ENCODE measurements at places on chromosomes 2 and 18. TPM values are rescaled to one million over a fixed set of nuclear protein-coding genes. Genes with fewer than 3 reads are reported as not detected.

DNA sequence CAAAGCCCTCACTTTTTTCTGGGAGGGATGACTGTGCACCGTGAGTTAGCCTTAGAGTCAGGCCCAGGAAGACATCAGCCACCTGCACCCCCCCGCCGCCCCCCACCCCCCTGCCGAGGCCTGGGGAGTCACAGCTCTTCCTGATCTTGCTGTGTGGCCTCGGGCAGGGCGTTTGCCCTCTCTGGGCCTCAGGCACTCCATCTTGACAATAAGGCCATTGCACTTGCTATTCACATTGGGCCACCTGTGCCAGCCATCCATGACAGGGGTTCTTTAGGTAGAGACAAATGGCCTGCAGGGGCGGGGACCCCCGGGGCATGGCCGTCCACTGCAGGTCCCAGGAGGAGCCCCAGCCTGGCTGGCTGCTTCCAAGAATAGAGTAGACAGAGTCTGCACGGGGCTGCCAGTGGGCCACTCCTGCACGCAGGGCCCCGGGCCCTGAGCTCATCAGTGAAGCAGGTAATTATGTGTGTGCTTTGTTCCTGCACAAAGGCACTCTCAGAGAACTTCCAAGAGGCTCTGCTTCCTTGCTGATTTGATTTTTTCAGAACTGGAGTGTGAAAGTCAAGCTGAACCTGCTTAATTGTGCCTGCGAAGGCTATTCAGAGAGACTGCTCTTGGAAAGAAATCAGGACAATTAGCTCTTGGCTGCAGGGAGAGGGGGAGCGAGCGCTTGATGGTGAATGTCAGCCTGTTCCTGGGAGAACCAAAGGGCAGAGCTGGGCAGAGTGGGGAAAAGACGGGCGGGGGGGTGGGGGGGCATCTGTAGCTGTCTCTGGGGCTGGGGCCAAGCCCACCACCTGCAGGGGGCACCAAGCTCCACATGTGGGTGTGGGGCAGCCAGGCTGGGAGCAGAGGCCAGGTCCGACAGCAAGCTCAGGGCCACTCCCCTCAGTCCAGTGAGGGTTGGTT, 40.3 kb downstream of the RRM2 start:
- no peak for DNase-seq

Gene CAPN13
- total RNA-seq: not detected

GRCh38 chr2:8168876-8169424, 512.9 kb upstream of the ID2 start:
- no peak for DNase-seq

Gene AOX1
- 4.1 TPM for total RNA-seq

DNA sequence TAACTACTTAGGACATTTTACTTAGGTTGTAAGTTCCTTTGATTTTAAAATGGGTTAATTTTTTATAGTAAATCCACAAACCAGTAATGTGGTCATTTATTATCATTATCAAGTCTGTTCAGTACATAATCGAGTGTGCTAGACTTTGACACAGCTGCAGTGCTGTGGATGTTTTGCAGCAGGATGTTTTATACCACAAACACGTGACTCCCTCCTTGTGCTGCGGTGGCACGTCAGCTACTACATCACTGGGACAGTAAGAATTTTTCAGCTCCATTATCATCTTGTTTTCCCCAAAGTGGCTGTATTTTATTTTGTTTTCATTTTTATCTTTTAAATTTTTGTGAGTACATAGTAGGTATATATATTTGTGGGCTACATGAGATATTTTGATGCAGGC, 70.0 kb downstream of the ATP9B start:
- DNase-seq: no peak

Gene HSBP1L1
- 13.8 TPM for total RNA-seq

- no peak for DNase-seq
Measured at GRCh38 chr2:216312441-216312840, 59.8 kb downstream of the MARCHF4 start.

Gene IL36RN
- total RNA-seq: not detected

- no peak for DNase-seq
Measured at GRCh38 chr2:156562124-156562523, 125.9 kb downstream of the GPD2 start.

DNA sequence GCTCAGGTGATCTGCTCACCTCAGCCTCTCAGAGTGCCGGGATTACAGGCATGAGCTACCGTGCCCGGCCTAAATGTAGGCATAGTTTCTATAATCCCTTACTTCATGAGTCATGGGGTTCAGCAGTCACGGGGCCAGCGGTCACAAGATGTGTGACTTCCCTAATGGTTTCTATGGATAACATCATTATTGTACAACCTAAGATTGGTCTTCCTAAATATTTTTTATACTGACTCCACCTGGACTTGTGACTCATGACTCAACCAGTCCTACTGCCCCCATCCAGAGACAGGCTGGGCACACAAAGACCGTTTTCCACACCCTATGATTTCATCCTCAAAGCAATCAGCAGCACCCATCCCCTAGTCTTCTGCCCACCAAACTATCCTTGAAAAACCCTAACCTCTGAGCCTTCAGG, 15.9 kb downstream of the FAM210A start:
- DNase-seq: no peak

- DNase-seq: no peak
Measured at GRCh38 chr2:30591186-30591585, 144.1 kb downstream of the LCLAT1 start.

GRCh38 chr18:45726603-45727002, 2.6 kb downstream of the SLC14A1 start:
- no peak for DNase-seq

DNA sequence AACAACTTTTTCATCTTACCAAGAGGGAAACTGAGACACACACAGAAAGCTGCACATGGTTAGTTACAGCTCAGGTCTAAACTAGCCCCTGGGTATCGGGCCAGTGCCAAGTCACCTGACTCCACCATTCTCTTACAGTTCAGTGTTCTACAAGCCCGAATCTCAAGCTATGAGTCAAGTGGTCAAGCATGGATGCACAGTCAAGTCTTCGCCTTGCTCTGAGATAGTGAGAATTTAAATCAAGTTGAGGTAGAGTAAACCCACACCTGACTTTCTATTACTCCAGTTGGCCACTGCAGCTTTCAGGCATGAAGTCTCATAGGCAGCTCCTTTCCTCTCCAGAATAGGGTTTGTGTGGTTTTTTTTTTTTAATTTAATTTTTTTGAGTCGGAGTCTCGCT, 34.5 kb upstream of the ARL5A start:
- DNase-seq: no peak

Gene PLGLB1
- 2.7 TPM for total RNA-seq

Gene ELOA2
- not detected for total RNA-seq

Gene TRIM43
- total RNA-seq: not detected

Gene ZSWIM2
- not detected for total RNA-seq

GRCh38 chr2:207867905-207868304, 98.2 kb upstream of the FZD5 start:
- DNase-seq: no peak

Gene ANKRD29
- 7.0 TPM for total RNA-seq

GRCh38 chr2:147026664-147027295, 818.0 kb upstream of the ACVR2A start:
- no peak for DNase-seq

GRCh38 chr2:195695002-195695631, 38.1 kb downstream of the SLC39A10 start:
- DNase-seq: no peak

Measured in Right ventricle myocardium superior (tissue), 1 donor.